Head of caudate nucleus (tissue), 42 donors: ENCODE measurements at places on chromosomes 6 and 20.

- no peak for DNase-seq
These were observed 22.4 kb downstream of the OR2B2 start for GRCh38 chr6:27889628-27890444.

DNA sequence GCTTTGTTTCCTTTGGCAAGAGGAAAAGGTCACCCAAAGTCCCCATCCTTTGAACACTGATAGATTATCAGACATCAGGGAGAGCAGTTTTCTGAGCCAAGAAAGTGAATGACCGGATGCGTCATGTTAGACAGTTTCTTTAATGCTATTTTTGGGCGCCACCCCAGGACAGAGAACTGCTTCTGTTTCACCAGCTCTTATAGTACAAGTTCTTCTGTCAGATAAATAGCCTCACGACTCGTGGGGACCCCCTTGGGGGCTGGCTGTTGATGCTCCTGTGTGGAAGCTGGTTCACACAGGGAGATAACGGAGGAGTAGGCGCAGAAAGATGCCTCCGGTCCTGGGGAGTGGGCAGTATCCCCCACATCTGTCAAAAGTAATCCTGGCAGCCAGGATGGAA, 54.6 kb downstream of the NPEPL1 start:
- no peak for DNase-seq

GRCh38 chr20:8670893-8671215, 398.0 kb upstream of the PLCB4 start:
- DNase-seq = no peak

GRCh38 chr20:1184260-1184637, 532 bp downstream of the TMEM74B start:
- no peak for DNase-seq

DNA sequence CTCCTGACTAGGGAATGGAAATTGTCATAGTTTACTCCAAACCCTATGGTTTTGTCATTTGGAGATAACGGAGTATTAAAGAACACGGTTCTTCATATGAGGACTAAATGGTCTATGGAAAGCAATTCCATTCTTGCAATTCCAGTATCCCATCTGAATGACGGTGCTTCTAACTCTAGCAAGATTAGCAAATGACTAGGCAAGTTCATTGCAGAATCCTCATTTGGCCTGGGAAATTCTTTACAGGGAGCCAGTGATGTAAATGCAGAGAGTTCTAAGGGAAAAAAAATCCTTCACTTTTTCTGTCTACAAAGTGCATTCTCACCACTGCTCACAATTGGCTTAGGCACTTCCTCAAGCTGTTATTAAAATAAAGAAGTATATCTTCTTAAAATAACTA, 111.5 kb downstream of the MOXD1 start:
- no peak for DNase-seq

DNA sequence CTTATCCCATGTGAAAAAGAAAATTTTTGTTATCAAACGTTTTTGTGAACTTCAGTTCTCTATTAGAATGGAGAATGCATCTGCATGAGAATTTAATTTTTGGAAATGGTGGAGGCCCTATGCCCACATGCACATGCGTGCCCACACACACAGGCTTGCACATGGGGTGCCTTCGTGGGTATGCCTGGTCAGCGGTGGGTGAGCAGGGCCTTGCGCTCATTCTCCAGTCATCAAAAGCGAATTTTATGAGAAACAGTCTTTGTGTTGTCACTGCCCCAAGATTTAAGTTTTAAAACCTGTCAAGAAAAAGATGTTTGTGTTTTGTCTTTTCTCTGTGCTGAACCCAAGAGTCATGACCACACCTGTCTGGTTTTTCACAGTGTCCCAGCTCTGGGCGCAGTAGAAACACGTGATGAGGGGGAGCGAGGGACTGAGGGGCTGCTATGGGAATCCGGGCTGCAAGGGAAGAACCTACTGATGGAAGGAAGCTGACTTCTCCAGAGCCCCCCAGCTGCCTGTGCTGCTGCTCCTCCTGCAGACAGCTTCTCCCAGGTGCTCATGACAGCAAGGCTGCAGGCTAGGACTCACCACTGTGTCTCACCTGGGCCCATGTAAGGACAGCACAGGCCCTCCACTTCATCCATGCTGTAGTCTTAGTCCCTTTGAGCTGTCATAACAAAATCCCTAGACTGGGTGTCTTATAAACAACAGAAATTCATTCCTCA, 153.6 kb downstream of the SYCP2 start:
- no peak for DNase-seq

GRCh38 chr6:117837261-117837660, 69.8 kb upstream of the SLC35F1 start:
- no peak for DNase-seq

- DNase-seq = no peak
These were observed 166.1 kb upstream of the TNFAIP3 start for GRCh38 chr6:137700751-137701477.

GRCh38 chr6:163457637-163458561, 43.4 kb downstream of the QKI start:
- DNase-seq = no peak
